ENCODE measurements at places on chromosomes 6 and 20. TPM values are rescaled to one million over a fixed set of nuclear protein-coding genes. Genes with fewer than 3 reads are reported as not detected.

DNA sequence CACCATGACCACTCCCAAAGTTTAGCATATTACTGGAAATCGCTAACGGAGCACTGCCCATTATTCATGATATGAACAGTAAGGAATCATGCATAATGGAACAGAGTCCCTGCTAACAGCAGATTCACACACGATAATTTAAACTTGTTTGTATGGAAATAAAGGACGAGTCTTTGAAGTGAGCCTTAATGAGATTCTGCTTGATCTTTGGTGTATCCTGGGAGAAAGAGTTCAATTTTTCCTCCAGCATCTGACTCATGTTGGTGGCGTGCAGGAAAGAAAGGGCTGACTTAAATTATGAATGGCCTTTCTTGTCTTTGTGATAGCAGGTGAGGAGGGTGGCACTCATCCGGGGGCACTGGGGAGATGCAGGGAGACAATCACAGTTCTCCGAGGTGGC, 194.6 kb downstream of the ZNF217 start:
- H3K27ac ChIP-seq, result no peak overlapping the region
- H3K4me3 ChIP-seq, result no peak overlapping the region
- no peaks in the 10 kb centered on the region for H3K36me3 ChIP-seq
- H3K4me1 ChIP-seq, result peaks cover 6% of the 10 kb centered on the region

GRCh38 chr6:159640722-159641482, 52.1 kb downstream of the SOD2 start:
- no peak overlapping the region for H3K4me3 ChIP-seq
- no peaks in the 10 kb centered on the region for H3K4me1 ChIP-seq
- H3K27ac ChIP-seq, result no peak overlapping the region
- no peak for DNase-seq
- H3K36me3 ChIP-seq, result no peaks in the 10 kb centered on the region
- H3K27me3 ChIP-seq, result no peaks in the 10 kb centered on the region

DNA sequence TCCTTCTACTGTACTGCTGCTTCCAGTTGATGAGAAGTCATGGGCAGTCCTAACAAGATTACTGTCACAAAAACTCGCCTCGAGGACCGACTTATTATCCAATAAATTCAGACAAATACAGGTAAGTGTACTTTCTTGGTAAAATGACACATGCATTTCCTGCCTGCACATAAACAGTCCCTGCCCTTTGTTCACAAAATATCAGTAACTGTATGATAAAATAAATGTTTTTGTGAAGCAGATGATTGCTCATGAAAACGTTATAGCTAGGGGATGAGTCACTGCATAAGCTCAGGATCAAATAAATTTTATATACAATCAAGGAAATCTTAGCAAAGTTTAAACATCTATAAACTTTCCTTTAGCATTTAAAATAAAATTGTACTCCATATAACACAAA, 164.5 kb upstream of the RIPOR2 start:
- peaks cover 22% of the 10 kb centered on the region for H3K36me3 ChIP-seq
- no peak for DNase-seq
- H3K4me1 ChIP-seq, result no peaks in the 10 kb centered on the region

DNA sequence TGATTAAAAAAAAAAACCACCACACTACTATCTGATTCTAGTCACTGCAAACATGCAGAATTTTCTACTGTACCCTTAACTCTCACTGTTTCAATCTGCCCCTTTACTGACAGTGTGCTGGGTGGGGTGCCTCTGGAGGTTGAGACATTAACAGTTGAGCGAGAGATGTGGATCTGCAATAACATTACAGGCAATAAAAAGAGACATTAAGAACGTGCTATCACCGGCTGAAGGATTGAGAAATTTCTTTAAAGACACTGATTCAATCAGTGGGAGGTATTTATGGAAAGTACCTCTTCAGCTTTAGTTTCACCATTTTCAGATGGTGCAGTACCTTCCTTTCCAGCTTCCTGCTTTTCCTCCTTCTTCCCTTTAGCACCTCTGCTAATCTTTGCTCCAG, 32.5 kb downstream of the HMGN3 start:
- H3K27me3 ChIP-seq, result no peaks in the 10 kb centered on the region
- no peaks in the 10 kb centered on the region for H3K4me1 ChIP-seq
- H3K27ac ChIP-seq, result no peak overlapping the region

DNA sequence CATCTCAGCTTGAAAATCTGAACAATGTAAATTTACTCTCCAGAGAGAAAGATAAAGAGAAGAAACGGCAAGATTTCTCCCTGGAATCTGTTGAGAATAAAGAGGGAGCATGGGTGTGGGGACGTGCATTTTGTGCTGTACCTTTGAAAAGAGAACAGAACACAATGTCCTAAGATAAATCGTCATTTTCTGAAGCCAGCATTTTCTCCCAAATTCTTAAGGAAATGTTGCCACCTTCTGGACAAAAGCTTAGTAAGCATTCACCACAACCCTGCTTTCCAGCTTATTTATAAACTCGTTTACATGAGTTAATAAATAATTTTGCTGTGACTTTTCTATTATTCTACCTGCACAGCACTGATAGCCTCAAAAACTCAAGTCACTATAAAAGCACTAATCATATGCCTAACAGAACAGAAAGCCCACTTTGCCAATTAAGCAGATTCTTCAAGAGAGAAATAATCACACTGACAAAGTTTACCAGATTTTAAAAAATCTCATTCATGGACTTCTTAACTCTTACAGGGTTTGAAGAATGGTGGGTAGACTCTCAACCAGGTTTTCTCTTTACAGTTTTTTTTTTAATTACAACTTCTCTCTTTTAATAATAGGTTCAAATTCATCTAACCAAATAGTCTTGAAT, 155.8 kb downstream of the MBOAT1 start:
- no peak for DNase-seq
- no peak overlapping the region for H3K27ac ChIP-seq
- H3K4me1 ChIP-seq, result no peaks in the 10 kb centered on the region
- H3K4me3 ChIP-seq, result no peak overlapping the region
- H3K36me3 ChIP-seq, result no peaks in the 10 kb centered on the region
- no peaks in the 10 kb centered on the region for H3K27me3 ChIP-seq

The PDYN gene
- not detected for total RNA-seq

- H3K4me3 ChIP-seq, result no peak overlapping the region
- H3K27me3 ChIP-seq, result no peaks in the 10 kb centered on the region
- DNase-seq, result no peak
Observed at GRCh38 chr6:125806813-125807212, 16.1 kb downstream of the NCOA7 start.

DNA sequence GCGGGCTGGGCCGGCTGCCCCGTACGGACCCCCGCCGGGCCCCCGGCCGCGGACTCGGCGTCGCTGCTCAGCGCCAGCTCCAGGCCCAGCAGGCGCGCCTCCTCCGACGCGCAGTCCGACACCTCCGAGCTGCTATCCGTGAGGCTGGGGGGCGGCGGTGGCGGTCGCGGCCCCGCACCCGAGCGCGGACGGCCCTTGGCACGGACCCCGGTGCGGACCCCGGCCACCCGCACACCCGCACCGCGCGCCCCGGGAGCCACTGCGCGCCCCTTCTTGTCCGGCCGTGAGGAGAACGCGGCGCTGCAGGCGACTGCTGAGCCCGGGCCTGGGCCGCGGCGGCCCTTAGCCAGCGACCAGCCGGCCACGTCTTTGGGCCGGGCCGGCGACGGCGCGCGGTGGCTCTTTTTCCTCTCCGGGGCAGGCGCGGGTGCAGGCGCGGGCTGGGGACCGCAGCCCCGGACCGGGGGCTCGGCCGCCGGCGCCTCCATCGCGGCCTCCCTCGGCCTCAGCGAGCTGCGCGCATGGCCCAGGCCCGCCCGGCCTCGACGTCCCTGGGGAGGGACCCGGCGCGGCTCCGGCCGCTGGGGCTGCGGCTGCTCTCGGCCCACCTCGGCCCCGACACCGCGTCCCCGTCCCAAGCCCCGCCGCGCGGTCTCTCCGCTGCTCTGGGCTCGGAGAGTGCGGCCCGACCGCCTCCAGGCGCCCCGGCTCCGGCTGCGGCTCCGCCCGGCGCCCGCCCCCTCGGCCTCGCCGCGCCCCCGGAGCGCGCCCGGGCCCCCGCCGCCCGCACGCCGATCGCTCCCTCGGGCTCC, 12.9 kb upstream of the TLDC2 start:
- peaks cover 20% of the 10 kb centered on the region for H3K27me3 ChIP-seq
- no peak overlapping the region for H3K4me3 ChIP-seq
- no peak for DNase-seq
- no peak overlapping the region for H3K27ac ChIP-seq
- no peaks in the 10 kb centered on the region for H3K36me3 ChIP-seq

GRCh38 chr20:31815408-31816188, 3.6 kb upstream of the MYLK2 start:
- H3K27ac ChIP-seq, result no peak overlapping the region
- no peak for DNase-seq
- no peaks in the 10 kb centered on the region for H3K4me1 ChIP-seq
- no peaks in the 10 kb centered on the region for H3K27me3 ChIP-seq

DNA sequence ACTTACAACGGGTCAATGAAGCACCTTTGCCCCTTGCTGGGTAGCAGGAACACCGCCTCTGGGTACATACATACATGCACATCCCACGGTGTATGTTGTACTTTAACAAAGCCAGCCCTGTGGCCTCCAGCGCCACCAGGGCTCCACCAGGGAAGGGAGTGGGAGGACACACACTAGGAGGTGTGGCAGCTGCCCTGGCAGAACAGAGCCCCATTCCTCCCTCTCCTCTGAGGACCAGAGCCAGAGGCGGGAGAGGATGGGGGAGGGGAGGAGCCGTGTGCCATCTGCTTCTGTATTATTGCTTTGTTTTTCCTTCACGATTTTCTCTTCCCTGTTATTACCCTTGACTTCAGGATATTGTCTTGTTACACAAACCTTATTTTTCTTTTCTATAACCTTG, 105.8 kb upstream of the TRAF3IP2 start:
- H3K27me3 ChIP-seq, result no peaks in the 10 kb centered on the region
- DNase-seq, result no peak
- H3K4me3 ChIP-seq, result no peak overlapping the region
- peaks cover 53% of the 10 kb centered on the region for H3K4me1 ChIP-seq

GRCh38 chr6:10587656-10588406, 66.7 kb downstream of the GCNT2 start:
- H3K27me3 ChIP-seq, result no peaks in the 10 kb centered on the region
- no peak overlapping the region for H3K4me3 ChIP-seq
- no peak overlapping the region for H3K27ac ChIP-seq
- no peaks in the 10 kb centered on the region for H3K4me1 ChIP-seq
- H3K36me3 ChIP-seq, result no peaks in the 10 kb centered on the region
- DNase-seq, result no peak

The GSTA2 gene
- total RNA-seq, result not detected

The FLRT3 gene
- total RNA-seq, result not detected

DNA sequence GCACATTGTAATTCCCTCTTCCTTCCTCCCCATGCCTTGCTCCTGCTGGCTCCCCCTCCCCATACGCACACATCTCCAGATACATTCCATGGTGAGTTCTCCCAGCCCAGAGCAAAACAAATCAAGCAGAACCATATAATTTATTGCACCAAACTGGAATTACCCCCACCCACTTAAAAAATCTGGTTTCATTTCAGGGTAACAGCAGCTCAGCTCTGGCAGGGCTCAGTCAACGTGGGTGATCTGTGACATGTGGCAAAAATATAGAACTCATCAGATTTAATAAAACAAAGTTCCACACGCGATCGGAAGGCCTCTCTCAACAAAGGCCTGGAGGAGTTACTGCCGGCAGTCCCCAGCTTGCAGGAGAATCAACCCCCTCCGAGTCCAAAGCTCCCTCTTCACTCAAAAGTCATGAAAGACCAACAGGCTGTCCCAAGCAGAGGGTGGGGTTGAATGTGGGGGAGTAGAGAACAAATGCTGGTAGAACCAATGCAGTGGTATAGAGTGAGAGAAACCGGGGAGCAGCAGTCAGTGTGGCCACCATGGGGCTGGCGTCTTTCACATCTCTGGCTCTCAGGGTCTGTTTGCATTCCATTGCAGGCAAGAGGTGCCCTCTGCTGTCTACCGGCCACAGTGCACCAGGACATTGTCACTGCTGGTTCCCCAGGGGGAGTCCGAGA, 323.3 kb upstream of the NT5E start:
- DNase-seq, result no peak
- no peak overlapping the region for H3K27ac ChIP-seq
- no peaks in the 10 kb centered on the region for H3K27me3 ChIP-seq
- H3K36me3 ChIP-seq, result no peaks in the 10 kb centered on the region
- H3K4me3 ChIP-seq, result no peak overlapping the region
- no peaks in the 10 kb centered on the region for H3K4me1 ChIP-seq

The GJA1 gene
- not detected for total RNA-seq

The MYLK2 gene
- total RNA-seq, result not detected

DNA sequence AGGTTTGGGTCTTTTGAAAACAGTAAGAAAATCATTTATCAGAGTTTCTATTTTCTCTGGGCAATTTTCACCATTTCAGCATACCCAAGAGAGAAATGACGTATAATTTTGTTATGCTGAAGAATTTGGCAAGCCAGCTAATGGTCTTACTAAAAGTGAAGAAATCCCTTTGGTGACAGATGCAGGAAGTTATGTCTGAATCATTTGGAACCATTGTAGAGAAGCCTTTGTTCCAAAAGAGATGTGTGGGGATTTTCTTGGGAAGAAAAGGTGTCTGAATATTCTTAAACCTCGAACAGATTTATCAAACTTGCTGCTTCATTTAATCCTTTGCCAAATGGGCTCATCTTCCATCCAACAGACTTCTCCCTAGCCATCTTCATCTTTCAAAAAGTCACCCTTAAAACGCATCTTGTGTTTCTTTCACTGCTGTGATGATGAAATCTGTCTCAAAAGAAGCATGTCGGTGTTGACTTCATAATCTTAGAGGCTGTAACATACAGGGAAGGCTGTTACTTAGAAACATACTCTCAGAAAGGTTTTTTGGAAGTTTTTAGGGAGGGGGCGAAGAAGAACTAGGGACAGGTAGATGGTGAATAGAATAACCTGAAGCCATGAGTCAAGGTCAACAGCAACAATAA, 39.5 kb downstream of the CITED2 start:
- no peak overlapping the region for H3K4me3 ChIP-seq
- no peak for DNase-seq
- no peaks in the 10 kb centered on the region for H3K36me3 ChIP-seq
- no peaks in the 10 kb centered on the region for H3K27me3 ChIP-seq
- no peak overlapping the region for H3K27ac ChIP-seq

- no peak overlapping the region for H3K27ac ChIP-seq
- H3K27me3 ChIP-seq, result no peaks in the 10 kb centered on the region
- peaks cover 44% of the 10 kb centered on the region for H3K4me1 ChIP-seq
- DNase-seq, result no peak
- no peak overlapping the region for H3K4me3 ChIP-seq
- H3K36me3 ChIP-seq, result no peaks in the 10 kb centered on the region
Observed at GRCh38 chr6:26028746-26029569, 58.3 kb upstream of the HFE start.

DNA sequence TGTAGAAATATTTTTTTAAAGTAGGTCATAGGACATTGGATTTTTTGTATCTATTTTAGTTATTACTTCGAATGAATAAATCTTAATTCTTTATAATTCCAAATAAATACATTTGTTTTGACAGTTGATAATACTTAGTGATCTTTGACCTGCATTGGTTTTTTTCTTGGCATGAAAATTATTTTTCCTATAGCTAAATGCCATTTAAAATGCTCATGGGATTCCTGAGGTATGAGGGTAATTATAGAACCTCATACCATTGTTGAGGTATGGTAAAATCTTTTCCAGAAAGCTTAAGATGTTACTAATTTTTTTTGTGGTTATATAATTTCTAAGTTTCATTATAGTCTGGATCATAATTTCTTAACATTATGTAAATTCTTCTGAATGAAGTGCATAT, 8.3 kb downstream of the PM20D2 start:
- no peak overlapping the region for H3K4me3 ChIP-seq
- no peaks in the 10 kb centered on the region for H3K27me3 ChIP-seq
- H3K36me3 ChIP-seq, result peaks cover 17% of the 10 kb centered on the region
- no peak for DNase-seq
- H3K27ac ChIP-seq, result no peak overlapping the region

The NOX3 gene
- total RNA-seq, result not detected

All from CD4-positive, alpha-beta T cell (primary cell).